ENCODE measurements at places on chromosomes 11 and 22. TPM values are rescaled to one million over a fixed set of nuclear protein-coding genes. Genes with fewer than 3 reads are reported as not detected.

DNA sequence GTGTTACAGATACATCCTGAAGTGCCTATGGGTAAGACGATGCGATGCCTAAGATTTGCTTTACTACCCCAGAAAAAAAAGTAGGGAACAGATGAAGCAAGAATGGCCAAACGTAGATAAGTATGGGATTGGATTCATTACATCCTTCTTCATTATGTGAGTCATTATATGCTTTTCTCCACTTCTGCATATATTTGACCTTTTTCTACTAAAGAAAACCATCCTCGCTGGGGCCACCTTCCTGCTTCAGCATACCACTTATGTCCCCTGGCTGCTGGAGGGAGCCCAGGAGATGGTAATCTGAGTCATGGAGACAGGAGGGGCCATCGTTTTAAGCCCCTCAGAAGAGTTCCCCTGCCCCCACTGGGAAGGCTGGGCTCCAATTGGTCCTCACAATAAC lies 14.4 kb upstream of the KLHL35 start:
- no peak for DNase-seq

GRCh38 chr11:33930317-33931021 lies 38.6 kb upstream of the LMO2 start:
- DNase-seq = no peak

ENDOD1 gene
- total RNA-seq = 20.4 TPM

GRCh38 chr22:44755956-44756361 lies 3.6 kb downstream of the ARHGAP8 start:
- DNase-seq = no peak

CARD16 gene
- total RNA-seq = 4.8 TPM

DNA sequence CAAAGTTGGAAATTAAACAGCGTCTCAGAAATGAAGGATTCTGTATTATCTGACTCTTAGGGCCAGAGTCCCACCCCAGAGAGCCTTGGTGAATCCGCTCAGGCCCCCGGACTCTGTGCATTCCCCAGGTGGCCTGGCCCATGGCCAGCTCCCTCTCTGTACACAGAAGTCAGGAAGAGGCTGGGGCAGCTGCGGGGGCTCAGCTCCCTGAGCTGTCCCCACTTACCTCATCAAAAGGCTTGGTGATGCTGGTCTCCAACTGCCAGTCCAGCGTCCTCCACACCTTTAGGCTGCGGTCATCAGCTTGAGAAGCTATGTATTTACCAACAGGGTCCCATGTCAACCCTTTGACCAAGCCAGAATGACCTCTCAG lies 35.0 kb downstream of the HIRA start:
- no peak for DNase-seq

GRCh38 chr11:13062115-13062514 lies 53.0 kb downstream of the RASSF10 start:
- DNase-seq = no peak

FAM83F gene
- 0.71 TPM for total RNA-seq

GRCh38 chr11:70942593-70942992 lies 309.8 kb downstream of the SHANK2 start:
- DNase-seq = no peak
